ENCODE measurements at places on chromosomes 5 and 9.

DNA sequence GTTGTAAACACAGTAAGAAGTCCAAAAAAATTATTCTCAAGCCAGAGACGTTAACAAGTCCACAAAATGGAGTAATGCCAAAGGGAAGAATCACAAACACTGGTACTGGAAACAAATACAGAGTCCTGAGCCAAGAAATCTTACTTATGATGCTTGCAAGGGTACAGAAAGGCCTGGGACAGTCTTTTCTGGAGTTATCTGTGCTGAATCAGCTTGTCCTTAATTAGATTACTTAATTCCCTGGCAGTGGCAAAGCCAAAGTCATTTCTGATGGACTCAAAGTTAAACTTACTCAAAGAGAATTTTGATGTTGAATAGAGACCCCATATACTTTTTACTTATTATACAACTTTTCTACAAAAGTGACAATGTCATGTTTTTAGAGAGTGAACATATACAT lies 610.5 kb upstream of the ITGA1 start:
- no peak for DNase-seq

GRCh38 chr9:35110327-35110761 lies 5.3 kb downstream of the ATOSB start:
- no peak for DNase-seq

DNA sequence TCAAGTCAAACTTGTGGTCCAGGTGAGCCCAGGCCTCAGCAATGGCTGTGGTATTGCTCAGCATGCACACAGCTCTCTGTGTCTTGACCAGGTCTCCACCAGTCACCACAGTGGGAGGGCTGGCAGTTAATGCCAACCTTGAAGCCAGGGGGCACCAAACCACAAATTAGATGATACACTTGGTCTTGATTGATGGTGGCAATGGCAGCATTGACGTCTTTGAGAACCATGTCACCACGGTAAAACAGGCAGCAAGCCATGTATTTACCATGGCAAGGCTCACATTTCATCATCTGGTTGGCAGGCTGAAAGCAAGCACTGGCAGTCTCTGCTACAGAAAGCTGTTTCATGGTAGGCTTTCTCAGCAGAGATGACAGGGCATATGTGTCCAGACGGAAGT lies 40.0 kb downstream of the NIM1K start:
- DNase-seq: no peak

GRCh38 chr5:145218982-145219381 lies 616.2 kb downstream of the PRELID2 start:
- no peak for DNase-seq

DNA sequence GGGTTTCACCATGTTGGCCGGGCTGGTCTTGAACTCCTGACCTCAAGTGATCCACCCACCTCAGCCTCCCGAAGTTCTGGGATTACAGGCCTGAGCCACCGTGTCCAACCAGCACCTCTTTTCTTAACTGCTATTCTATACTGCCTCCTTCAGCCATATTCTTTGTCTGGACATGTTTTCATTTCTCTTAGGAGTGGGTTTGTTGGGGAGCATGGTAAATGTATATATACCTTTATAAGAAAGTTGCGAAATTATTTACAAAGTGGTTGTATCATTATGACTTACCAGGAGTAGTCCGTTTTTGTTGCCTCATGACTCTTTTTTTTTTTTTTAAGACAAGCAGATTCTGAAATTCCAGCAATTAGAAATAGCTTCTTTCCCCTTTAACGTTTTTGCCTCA lies 38.7 kb downstream of the CDC42SE2 start:
- DNase-seq: no peak

DNA sequence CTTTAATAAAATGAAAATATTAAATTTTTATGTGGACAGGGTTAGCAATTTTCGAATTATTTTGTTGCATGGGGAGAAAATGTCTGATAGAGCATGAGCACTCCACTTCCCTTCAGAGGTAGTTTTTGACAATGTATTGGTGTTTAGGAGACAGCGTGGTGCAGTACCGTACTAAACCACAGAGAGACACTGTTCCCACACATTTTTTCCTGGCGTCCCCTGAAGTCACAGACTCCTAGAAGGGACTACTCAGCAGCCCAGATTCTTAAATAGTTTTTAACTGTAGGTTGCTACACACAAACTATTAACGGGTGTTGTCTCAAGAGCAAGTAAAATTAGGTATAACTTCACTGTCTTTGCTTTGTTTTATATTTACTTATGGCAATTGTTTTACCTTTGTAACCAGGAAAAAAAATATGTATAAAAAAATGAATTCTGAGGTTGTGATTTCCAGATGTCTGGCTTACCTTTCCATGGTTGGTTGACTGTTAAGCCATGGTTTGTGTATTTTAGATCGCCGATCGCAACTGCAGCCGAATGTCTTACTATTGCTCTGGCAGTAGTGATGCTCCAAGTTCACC lies 171.2 kb downstream of the DOCK8 start:
- DNase-seq: peak; percentile 7

GRCh38 chr9:99803694-99804093 lies 18.0 kb upstream of the NR4A3 start:
- DNase-seq: no peak

- no peak for DNase-seq
Measured at GRCh38 chr5:33631786-33632185, 191.0 kb downstream of the TARS1 start.

DNA sequence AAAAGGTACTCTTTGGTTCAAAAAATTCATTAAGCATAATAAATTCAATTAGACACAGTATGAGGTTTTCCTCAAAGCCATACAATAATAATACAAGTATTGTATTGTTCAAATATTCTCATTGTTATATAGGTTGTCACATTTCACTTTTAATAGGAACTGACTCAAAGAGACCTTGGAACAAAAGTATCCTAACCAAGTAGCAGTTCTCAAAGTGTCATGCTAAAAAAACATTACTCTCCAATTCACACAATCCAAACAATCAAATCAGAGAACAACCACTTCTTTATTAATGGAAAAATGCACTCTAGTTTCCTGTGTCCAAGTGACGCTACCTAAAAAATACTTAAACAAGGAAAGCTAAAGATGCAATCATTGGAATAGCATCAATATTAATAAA lies 115.4 kb downstream of the DENND1A start:
- no peak for DNase-seq

GRCh38 chr9:28820741-28821140 lies 1247.5 kb upstream of the C9orf72 start:
- no peak for DNase-seq

- no peak for DNase-seq
Measured at GRCh38 chr9:135345775-135346433, 133.7 kb upstream of the PPP1R26 start.

GRCh38 chr5:63878788-63879187 lies 83.5 kb downstream of the HTR1A start:
- no peak for DNase-seq

GRCh38 chr9:127942216-127943010 lies 4.8 kb upstream of the DPM2 start:
- DNase-seq: no peak

GRCh38 chr9:76528056-76528455 lies 69.1 kb downstream of the GCNT1 start:
- no peak for DNase-seq

DNA sequence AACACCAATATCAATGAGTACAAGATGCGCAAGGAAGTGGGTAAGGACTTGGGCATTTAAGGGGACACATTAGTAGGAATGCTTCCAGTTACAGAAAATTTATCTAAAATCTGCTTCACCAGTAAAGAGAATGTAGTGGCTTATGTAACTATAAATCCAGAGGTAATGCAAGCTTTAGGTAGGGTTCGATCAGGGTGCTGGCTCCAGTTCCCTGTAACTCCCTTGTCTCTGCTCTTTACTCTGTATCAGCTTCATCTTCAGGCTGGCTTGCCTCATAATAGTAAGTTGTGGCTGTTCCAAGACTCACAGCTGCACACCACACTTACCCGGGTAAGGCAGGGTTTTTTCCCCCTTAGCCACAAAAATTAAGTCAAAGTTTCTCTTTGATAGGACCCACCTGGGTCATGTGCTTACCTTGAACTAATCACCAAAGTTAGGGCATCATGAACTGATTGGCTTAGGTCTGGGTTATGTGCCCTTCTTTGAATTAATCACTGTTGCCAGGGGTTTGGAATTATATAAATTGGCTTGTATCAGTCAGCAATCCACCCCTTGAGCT lies 35.5 kb downstream of the ARHGEF37 start:
- no peak for DNase-seq

DNA sequence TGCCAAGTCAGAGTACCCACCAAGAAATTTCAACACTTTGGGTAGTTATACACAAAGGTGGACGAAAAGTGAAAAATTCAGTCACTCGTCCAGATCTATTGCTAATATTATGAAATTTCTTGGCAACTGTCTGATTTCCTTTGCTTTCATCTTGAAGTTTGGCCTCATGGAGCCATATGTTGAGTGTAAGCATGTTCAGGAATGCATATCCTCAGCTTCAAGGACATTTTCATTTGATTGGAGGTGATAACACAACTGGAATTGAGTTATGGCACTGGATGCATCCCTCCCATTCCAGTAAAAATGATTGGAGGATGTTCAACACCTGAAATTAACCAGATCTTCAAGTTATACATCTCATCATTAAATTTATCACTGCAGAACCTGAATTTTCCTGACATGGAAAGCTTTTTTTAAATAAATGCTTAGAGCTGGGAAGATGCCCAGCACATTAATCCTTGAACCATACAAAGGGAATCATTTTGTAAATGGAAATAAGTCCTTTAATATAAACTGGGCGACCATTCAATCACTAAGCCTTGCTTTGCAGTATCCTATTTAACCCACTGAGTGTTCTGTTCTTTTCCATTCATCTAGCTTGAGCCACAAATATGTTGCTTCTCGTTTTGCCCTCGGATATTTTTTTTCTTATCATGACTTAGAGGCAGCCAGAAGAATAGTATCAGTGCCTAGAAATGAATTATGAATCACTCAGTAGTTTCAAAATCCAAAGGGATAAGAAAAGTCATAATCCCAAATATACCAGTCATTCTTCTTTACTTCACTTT lies 273.7 kb upstream of the PIK3R1 start:
- DNase-seq: no peak

DNA sequence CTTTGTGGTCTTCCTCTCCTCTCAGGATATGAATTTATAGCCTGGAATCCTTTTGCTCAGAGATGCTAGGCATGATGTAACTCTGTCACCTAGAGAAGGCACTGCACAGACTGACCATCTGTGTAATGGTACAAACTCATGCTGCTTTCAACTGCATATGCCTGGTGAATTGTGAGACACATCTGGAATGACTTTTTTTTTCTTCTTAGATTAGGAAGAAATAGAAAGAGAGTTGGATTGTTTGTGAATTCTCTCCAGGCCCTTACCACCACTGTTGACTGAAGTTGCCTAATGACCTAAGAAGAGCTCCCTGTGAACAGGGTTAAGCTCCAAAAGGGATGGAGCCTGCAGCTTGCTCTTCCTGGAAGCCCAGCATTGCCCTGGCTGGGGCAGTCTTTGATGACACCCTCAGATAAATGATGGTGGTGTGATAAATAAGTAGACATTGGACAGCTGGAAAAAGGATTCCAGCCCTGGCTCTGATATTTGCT lies 47.8 kb upstream of the TRIM32 start:
- no peak for DNase-seq

DNA sequence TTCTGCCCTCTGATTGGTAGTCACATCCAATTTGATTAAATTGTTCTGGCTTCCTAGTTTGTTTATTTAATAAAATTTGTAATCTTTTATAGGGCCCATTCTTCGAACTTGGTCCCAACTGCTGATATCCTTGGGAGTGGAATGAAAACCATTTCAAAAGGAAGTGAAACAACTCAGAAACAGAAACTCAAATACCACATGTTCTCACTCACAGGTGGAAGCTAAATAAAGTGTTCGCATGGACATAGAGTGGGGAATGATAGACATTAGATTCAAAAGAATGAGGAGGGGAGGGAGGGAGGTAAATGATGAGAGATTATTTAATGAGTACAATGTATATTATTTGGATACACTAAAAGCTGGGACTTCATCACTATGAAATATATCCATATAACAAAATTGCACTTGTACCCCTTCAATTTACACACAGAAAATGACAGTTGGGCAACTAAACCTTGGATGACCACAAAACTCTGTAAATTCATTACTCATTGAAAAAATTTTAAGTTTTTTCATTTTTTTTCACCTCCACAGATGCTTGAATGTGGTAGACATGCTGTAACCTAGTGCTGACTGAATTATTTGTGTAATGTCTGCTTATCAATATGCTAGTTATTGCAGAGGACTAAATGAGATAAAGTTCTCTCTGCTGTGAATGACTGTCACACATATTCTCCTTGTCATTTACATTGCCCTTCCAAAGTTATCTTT lies 16.0 kb downstream of the ATP10B start:
- no peak for DNase-seq

GRCh38 chr5:158074992-158075769 lies 216.2 kb upstream of the CLINT1 start:
- peak; percentile 56 for DNase-seq

GRCh38 chr5:141958546-141959172 lies 657 bp upstream of the PCDH12 start:
- DNase-seq: no peak

GRCh38 chr5:89707891-89708290 lies 701.7 kb downstream of the CETN3 start:
- no peak for DNase-seq

DNA sequence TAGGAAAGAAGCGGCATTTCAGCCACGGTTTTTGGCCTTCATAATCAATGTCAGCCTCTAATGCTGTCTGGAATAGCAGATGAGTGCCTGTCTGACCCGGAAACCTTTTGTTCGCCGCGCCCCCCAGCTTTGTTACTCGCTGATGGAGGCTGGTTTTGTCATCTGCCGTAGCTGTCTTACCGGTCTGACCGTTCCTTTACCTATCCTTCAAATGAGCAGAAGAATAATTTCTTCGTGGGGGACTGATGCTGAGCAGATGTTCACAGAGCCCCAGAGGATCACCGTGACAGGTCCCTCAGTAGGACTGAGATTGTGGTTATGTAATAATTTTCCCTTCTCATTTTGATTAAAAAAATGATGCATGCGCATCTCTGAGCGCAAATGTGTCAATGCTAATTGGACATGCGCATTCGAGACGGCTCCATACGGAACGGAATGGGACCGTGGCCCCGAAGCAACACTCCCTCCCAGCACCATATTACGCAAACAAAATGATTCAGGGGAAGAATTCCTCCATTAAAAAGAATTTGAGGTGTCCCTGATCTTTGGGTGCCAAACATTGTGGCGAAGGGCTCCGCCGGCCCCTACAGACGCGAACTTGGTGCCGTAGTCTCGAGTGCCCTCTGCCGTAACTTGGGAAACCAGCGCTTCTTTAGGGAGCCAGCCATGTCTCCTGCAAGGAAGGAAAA lies 27.6 kb downstream of the TLX3 start:
- DNase-seq: peak; percentile 23

- DNase-seq: no peak
Measured at GRCh38 chr9:68978066-68978465, 35.8 kb downstream of the PRKACG start.

DNA sequence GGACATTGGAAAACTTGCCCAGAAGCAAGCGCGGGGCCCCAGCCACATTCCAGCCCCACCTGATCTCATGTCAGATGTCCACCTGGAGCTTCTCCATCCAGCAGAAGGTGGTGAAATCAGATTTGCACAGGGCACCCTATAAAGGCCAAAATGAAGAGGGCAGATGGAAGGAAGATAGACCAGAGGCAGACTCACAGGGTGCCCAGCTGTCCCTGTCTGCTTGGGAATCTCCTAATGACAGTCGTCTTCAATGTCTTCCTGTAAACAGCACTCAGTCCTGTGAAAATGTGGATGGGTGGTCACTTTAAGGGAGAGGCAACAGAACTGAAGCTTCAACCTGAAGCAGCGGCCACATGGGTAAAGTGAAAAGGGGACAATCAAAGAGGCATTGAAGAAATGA lies 607.5 kb downstream of the IRX1 start:
- no peak for DNase-seq

GRCh38 chr9:16312962-16313546 lies 557.4 kb downstream of the BNC2 start:
- DNase-seq: no peak

Measured in NCI-H2081 treated with DMSO at 0.1 percent for 48 hours (cell line).